ENCODE measurements at places on chromosomes 11 and 22.

- no peak for DNase-seq
These were observed 3.0 kb downstream of the PNPLA2 start for GRCh38 chr11:821512-822371.

DNA sequence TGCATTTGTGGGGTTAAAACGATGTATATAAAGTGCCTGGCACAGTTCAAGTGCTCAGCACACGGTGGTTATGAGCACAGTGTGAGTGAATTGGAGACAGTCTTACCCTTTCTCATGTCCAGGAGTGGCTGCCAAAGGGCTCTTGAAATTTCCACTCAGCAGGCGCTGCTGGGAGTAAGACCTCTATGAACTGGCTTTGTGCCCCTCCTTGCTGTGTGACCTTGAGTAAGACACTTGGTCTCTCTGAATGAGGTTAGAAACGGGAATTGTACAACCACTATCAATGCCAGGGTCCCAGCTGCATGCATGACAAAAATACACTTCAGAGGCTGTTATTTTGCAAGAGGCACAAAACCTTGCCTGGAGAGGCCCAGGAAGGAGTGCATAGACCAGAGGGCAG, 86.6 kb downstream of the TSPAN18 start:
- DNase-seq: no peak

GRCh38 chr11:134915212-134915611, 503.2 kb upstream of the B3GAT1 start:
- no peak for DNase-seq

- DNase-seq: no peak
These were observed 4.6 kb downstream of the NEFH start for GRCh38 chr22:29484642-29485041.

GRCh38 chr22:39316440-39317083, 2.9 kb downstream of the RPL3 start:
- no peak for DNase-seq

DNA sequence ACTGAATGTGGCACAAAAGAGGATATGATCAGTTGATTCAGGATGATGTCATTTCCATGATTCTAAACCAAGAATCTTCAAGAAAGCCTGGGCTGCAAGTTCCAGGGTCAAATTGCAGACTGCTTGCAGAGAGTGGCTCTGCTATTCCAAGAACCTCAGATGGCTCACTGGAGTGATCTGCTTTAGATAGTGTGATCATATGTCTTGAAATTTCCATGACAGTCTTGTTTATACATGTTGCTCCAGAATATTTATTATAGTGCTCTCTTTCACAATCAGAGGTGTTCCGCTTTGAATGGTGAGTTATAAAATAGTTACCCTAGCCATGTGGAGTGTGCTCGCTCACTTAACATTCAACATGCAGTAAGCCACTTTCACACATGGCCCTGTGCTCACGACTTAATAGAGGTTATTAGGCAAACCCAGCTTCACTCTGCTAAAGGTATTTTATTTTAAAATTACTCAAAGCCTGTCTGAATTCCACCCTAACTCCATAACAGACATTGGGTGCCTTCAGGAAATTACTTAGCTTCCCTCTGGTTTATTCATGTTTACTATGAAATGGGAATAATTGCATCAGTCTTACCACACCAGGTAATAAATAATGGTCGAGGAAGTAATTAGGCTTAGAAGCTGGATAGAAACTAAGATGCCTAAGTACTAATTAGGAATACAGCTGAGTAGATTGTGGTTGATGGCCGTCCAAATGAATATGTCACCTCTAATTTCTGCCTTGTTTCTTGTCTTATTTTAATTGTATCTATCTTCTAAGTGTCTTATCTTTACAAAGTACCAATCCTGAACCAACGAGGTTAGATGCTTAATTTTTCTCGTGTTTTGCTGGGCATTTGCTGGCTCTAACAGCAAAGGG, 187.9 kb downstream of the ETS1 start:
- no peak for DNase-seq

GRCh38 chr22:17914474-17914873, 109.9 kb downstream of the MICAL3 start:
- DNase-seq: no peak

DNA sequence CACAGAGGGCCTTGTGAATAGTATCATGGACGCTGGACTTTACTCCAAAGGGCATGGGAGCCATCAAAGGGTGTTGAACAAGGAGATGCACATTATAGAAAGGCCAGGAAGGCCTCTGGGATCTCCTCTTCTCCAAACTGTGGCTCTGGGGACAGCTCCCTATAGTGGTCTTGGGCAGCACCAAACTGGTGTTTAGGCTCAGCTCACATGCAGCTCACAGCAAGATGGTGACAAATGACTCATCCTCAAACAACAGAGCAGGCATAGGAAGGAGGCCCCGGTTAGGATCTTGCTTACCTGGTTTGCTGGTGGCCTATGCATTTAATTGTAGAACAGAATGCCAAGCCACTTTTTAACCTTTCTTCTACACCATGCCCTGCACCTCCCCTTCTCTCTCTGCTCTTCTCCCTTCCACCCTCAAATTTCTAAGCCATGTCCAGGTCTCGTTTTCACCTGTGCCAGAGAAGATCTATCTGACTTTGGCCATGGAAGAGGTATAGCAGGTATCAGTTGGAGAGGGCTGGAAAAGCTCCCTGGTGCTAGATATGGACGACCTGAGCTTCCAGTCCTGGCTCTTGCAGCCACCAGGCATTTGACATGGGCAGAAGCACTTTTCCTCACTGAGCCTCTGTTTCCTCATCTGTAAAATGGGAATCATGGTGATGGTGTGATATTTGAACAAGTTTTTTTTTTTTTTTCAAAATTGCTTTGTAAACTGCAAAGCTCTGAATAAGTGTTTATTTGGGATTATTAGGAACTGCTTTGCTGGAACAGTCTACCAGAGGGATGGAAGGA, 14.4 kb upstream of the EHF start:
- no peak for DNase-seq

- DNase-seq: no peak
These were observed 61.0 kb upstream of the BIRC3 start for GRCh38 chr11:102256251-102256650.

DNA sequence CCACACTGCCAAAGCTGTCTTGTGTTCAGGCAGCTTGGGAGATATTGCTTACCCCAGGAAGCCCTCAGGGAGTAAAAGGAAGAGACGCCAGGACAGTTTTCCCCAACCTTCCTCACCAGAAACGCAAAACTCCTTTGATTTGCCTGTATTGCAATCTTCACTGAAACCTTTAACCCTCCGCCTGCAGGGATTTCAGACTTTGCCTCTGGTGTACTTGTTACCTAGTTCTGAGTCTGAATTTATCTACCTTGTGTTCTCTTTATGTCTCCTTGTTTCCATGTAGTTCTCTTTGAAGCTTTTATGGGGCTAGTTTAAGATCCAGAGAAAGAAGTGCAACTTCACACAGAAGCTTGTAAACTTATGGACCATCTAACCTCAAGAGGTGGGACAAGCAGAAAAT, 154.2 kb downstream of the DSCAML1 start:
- DNase-seq: no peak

DNA sequence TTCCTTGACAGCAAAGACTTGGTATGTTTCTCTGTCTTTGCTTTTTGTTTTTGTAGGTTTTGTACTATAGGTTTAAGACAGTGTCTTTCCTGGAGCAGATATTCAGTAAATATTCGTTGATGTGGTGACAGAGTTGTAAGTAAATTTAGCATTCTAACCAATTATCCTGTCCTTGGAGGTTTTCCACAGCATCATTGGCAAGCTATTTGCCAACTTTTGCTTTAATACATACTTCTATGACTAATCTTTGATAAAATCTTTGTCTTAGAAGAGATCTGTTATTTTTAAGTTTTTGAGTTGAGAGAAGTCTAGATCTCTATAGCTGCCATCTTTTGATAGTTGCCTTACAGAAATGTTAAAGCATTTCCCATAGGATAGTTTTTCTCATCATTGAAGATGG, 3.8 kb downstream of the USP47 start:
- no peak for DNase-seq

- no peak for DNase-seq
These were observed 185.3 kb upstream of the ISX start for GRCh38 chr22:34880662-34881061.

DNA sequence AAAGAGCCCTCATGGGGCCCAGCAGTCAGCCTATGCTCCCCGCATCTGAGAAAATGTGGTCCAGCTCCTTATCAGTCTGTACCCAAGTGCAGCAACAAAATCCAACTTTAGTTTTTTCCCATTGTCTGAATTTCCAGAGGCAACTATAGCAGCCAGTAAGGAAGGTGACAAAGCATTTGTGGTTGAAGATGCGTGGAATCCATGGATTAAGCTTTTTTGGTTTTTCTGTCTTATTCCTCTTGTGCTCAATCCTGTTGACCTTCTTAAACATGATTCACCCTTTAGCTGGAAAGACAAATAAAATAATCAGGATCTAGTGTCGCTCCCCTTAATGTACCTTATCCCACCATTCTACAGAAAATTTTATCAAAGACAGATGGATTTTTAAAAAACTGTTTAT, 14.3 kb downstream of the GDPD4 start:
- DNase-seq: no peak

DNA sequence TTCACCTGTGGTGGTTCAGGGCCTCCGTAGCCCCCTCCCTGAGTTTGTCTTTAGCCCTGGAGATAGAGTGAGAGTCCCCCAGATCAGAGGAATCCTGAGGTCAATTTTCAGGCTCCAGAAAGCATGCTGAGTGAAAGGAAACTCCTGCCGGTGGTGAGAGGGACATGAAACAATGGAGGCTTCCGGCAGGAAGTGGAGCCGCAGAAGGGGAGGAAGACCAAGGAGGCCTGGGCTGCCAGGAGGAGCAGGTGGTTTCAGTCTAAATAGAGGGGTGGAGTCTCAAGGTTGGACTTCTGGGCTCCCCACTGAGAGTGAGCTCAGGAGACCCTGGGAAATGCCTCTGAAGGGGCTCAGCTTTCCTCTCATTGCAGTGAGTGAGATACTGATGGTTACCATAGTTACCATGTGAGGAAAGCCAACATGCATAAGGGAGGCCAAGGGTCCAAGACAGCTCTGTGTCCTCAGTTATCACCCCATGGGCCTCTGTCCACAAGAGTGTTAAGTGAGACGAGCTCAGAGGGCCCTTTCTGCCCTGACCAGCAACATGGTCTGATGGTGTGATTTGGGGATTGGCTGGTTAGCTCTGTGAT, 10.7 kb downstream of the SLCO2B1 start:
- DNase-seq: no peak

- DNase-seq: no peak
These were observed 124.4 kb downstream of the ETS1 start for GRCh38 chr11:128462922-128463321.

DNA sequence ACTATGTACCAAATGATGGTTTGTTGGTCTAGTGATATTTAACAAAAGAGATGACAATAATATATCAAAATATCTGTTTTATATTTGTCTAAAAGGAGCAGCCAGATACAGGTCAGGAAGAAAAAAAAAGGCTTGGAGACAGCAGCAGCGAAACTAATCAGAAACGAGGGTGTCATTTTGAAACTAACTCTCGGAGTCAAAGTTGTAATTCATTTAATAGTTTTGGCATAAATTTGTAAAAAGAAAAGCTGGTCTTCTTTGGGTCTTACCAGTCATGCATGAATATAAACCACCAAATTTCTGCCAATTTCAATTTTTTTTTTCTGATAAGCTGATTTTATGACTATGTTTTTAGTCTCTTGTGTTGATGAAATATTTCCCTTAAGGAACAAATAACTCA, 25.5 kb downstream of the NPAT start:
- no peak for DNase-seq

DNA sequence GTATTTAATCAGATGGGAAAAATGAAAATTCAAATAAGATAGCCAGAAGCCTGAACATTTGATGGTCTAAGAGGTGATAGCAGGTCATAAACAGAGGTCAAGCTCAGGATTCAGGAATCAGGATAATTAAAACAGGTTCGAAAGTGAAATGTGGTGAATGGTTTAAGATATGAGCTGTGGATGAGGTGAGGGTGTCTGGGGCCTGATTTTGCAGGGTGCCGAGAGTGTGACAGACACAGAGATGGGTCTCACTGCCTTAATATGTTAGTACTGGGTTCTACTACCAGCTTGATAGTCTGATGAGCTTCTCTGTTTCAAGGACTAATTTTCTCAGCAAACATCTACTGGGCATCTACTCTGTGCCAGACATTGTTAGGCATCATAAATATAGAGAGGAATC, 19.9 kb upstream of the EMSY start:
- no peak for DNase-seq

GRCh38 chr11:33919645-33920044, 27.8 kb upstream of the LMO2 start:
- no peak for DNase-seq

DNA sequence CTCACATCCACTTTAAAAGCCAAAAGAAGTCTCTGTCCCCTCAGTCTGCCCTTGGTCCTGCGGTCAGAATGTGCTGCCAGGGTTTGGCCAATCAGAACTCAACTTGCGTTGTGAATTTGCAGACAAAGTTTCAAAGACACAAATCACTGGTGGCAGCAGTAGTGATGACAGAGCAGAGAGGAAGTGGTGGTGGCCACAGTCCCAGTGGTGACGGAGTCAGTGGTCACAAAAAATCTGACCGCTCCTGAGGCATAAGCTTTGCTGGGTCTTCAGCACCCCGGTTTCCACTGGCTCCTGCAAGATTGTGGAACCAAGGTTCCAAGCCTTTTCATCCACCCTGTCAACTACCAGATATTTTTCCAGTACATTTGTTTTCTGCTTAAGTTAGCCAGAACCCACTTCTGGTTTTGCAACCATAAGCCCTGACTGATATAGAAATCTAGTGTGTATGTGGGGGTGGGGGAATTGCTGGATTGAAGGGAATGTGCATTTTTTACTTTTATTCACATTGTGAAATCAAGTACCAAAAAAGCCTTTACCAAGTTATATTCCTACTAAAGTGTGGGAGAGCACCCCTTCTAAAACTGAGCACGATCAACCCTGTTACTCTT, 112.3 kb downstream of the TMPRSS5 start:
- no peak for DNase-seq

GRCh38 chr11:78189851-78190250, 1.1 kb downstream of the USP35 start:
- no peak for DNase-seq

DNA sequence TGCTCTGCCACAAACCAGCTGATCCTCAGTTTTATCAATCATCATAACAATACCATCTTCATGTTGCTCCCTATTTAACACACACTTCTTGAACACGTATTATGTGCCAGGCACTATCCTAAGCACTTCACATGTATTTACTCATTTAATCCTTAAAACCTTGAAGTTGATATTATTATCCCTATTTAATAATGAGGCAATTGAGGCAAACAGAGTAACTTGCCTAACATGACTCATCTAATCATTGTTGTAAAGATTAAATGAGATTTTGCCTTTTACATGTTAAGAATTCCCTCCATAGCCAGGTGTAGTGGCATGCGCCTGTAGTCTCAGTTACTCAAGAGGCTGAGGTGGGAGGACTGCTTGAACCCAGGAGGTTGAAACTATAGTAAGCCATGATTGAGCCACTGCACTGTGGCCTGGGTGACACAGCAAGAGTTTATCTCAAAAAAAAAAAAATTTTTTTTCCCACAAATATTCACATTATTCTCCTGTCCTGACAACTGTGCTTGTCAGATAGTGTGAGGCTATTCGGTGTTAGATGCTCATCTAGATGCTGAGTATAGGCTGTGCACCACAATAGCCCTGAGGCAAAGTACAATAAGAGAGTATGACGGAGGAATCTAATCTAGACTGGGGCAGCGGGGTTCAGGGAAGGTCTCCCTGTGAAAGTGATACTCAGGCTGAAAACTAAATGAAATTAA, 13.4 kb downstream of the CKAP5 start:
- DNase-seq: no peak

- DNase-seq: no peak
These were observed 7.9 kb downstream of the NCAPD3 start for GRCh38 chr11:134215836-134216235.

- DNase-seq: no peak
These were observed 22.4 kb downstream of the GRIA4 start for GRCh38 chr11:105632316-105632715.

Data from mesothelial cell of epicardium (in vitro differentiated cells).